ENCODE measurements at places on chromosomes 12 and 14.

- DNase-seq = no peak
Measured at GRCh38 chr12:75294336-75294735, 35.8 kb downstream of the CAPS2 start.

DNA sequence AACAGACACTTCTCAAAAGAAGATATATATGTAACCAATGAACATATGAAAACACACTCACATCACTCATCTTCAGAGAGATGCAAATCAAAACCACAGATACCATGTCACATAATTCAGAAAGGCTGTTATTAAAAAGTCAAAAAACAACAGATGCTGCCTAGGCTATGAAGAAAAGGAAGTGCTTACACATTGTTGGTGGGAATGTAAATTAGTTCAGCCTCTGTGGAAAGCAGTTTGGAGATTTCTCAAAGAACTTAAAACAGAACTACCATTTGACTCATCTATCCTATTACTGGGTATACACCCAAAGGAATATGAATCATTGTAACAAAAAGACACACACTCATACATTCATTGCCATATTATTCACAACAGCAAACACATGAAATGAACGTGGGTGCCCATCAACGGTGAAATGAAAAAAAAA lies 35.1 kb downstream of the EIF2S3B start:
- DNase-seq = no peak

GRCh38 chr14:36818794-36819384 lies 157.2 kb downstream of the PAX9 start:
- DNase-seq = no peak

GRCh38 chr12:18703911-18704310 lies 33.9 kb downstream of the PLCZ1 start:
- no peak for DNase-seq

DNA sequence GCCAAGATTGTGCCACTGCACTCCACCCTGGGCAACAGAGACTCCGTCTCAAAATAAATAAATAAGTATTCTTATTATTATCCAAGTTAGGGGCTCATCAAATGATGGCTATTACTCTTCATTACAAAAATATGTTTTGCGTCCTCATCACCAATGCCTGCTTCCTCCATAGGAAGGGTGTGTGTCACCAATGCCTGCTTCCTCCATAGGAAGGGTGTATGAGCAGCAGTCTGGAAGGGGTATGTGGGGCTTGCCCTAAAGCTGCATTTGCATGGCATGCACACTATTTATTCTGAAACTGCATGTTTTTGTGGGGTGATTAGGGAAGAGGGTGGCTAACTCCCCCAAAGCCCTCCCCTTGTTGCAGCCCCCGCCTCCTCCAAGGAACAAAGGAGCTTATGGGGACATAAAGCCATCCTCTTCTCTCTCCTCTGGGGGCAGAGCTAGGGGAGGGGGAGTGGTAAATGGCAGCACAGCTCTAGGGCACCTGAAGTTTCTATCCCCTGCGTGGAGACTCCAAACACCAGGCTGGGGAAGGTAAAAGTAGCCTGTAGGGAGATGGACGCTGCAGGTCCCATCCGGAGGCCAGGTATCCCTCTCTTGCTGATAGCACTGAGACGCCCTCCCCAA lies 1.3 kb downstream of the CAMKK2 start:
- DNase-seq = no peak

GRCh38 chr12:29041621-29042020 lies 107.5 kb upstream of the FAR2 start:
- no peak for DNase-seq

- DNase-seq = no peak
Measured at GRCh38 chr12:76201758-76202157, 117.3 kb upstream of the NAP1L1 start.

- DNase-seq = no peak
Measured at GRCh38 chr14:102708494-102708893, 68.8 kb upstream of the TRAF3 start.

GRCh38 chr14:33782923-33783322 lies 168.0 kb downstream of the EGLN3 start:
- DNase-seq = no peak

DNA sequence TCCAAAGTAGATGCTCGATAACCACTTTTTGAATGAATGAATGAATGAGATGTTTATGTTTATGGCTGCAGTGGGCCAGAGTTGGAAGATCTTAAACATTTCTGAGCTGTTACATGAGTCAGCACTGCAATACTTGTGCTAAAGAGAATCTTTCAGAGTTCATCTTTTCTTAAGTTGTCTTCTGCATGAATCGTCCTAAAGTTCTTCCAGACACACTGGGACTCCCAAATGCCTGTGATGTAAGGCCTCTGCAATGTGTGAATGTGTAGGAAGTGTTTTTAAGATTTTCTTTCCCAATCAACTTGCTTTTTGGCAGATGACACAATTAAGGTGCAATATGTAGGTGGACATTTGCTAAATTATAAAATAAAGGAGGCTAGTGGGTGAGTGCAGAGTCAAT lies 50.3 kb upstream of the TRIM9 start:
- DNase-seq = no peak

- DNase-seq = no peak
Measured at GRCh38 chr14:81246461-81247270, 25.9 kb upstream of the GTF2A1 start.

GRCh38 chr14:72027061-72027460 lies 94.8 kb downstream of the RGS6 start:
- no peak for DNase-seq

DNA sequence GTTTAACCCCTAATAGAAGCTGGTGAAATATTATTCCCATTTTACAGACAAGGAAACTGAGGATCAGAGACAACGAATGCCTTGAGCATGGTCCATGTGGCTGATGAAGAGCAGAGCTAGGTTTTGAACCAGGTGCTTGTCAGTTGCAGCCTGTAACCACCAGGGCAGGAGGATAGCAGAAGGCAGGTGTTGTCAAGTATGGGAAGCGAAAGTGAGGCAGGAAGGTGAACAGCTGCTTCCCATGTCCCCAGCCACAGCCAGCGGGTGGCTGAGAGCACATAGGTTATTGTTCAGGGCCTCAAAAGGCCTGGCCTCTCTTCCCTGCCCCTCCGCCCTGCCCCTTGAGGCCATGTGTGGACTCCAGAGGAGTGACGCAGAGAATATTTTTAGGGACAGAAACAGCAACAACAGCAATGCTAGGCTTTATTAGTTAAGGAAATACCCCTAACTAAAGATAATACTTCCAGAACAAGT lies 39.6 kb downstream of the IQSEC3 start:
- DNase-seq = no peak

DNA sequence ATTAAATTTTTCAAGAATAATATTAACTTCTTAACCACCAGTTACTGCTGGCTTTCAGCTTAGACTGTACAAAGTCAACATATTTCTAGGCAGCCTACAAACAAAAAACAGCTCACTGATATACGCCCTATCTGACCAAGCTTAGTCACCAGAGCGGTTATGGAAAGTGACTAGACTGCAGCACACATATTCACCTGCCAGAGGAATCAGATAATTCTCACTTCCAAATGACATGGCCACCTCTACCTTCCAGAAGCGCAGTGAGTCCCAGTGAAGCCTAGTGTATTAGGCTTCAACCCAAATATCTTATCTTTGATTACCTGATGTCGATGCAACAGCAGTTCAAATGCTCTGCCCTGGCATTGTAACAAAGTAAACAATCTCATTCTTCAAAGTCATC lies 8.5 kb downstream of the STXBP6 start:
- no peak for DNase-seq

DNA sequence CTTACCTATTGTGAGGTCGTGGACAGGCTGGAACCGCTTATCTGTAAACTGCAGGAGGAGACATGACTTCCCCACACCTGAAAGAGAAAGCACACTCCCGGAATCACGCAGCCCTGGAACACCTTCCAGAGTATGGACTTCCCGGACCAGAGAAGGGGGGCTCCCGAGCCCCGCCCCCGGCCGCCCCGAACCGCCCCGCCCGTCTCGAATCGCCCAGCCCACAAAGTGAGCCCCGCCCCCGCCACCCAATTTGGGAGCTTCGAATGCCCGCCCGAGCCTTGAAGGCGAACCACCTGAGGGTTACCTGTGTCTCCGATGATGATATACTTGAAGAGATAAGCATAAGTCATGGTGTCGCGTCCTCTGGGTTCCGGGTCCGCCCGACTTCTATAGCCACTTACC lies 235 bp downstream of the RAB2B start:
- peak; percentile 68 for DNase-seq

DNA sequence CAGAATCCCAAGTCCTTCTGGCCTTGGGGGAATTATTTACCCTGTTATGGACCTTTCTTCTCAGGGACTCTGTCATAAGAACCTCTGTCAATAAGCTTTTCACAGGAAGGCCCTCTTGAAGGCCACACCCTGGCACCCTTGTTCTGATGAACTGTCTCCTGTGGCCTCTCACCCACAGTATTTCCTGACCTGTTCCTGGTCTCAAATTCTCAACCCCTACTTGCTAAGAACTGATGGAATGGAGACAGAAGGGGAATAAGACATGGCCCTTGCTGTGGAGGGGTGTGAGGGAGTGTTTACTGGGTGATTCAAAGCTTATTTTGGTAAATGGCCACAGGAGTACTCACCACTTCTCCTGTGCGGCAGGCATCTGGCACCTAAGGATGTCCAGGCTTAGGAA lies 1082.9 kb downstream of the BCL11B start:
- DNase-seq = no peak

GRCh38 chr12:7144414-7145120 lies 14.4 kb downstream of the CLSTN3 start:
- DNase-seq = no peak

- no peak for DNase-seq
Measured at GRCh38 chr14:21347201-21347600, 36.6 kb downstream of the SUPT16H start.

- no peak for DNase-seq
Measured at GRCh38 chr14:71988939-71989338, 56.7 kb downstream of the RGS6 start.

- DNase-seq = no peak
Measured at GRCh38 chr14:99137913-99138571, 134.0 kb downstream of the BCL11B start.

DNA sequence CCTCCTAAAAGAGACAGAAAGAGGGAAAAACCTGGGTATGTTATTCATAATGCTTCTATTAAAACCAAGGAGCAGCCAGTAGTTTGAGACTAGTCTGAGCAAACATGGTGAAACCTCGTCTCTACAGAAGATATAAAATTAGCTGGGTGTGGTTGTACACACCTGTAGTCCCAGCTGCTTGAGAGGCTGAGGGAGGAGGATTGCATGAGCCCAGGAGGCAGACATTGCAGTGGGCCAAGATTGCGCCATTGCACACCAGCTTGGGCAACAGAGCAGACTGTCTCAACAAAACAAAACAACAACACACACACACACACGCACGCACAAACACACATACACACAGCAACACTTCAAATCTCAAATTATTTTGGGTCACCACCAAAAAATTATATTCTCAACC lies 27.8 kb downstream of the HECTD4 start:
- DNase-seq = no peak

DNA sequence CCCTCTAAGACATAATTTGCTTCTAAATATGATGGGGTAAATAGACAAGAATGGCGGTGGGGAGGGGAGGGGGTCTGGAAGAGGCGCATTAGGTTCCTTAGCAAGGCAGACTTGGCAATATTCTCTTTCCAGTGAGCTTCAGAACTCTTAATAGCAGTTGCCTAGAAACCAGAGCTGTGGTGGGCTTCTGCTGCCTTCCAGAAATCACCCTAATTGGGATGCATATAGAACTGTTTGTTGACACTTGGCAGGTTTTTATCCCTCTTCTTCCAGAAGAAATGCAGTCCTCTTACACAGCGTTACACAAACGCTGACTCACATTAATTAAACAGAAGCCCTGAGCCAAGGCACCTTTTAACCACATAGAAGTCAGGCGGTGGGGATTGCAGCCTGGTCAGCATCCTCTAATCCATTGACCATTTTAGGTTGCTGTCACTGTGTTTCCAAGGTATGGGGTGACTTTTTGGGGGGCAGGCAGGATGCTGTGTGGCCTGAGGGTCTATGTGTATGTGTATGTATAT lies 114.1 kb downstream of the CCDC60 start:
- no peak for DNase-seq

DNA sequence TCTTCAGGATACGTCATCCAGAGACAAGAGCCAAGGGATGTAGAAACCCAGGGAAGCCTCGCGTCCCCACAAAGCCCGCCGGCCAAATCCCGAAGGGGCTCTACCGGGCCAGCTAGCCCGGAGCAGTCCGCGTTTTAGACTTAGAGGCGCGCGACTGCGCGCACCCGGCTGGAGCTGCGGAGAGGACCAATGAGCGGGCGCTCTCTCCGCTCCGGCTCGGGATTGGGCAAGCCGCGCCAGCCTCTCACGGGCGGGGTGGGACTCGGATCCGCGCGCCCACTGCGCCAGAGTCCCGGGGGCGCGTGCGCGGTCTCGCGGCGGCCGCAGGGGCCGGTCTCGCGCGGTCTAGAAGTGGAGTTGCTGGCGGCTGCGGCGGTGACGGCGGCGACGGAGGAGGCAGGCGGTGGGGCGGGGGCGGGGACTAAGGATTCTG lies 241 bp upstream of the PALS1 start:
- peak; percentile 82 for DNase-seq

DNA sequence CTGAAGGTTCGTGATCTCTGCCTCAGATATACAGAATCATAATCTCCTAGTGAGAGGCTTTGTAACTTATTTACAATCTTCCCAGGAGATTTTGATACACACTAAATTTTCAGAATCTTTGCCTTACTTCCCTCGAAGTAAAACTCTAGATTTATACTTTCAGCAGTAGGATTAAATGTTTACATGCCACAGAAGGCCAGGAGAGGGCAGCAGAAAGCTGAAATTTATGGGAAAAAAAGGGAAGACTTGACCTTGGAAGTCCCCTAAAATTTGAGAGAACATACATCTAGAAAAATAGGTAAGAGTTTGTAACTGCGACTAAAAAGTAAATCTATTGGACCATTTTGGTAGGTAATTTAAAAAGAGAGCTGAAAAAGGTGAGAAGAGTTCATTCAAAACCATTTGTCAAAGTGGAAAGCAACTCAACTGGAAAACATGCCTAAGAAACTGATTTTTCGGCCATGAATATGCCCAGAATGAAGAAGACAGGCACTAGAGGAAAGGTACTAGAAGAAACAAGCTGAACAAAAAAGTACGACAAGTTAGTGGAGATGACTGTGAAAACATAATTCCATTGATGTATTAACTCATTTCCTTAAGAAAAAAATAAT lies 242.0 kb upstream of the MDGA2 start:
- DNase-seq = no peak

DNA sequence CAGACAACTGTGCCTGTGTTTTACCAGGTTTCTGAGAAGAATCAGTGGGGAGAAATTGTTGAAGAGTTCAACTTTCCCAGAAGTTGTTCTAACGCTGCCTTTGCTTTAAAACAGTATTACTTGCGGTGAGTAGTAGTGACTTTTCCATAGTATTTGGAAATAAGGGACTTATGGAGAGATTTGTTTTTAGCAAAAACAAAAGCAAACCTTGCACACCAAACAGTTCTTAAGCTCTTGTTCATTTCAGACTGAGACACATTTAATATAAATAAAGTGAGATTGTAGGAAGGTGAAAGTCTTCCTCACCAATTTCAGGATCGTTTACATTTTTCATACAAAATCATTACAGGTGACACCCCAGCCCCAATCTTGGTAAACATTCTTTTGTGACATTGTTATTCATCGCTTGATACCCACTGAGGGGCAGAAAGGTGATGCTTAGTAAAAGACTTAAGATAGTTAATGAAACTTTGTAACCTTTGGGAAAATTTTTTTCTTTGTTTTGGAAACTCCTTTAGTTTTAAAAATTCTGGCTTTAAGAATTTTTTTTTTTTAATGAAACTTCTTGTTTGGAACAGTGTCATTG lies 1.8 kb downstream of the ARID2 start:
- DNase-seq = no peak

- no peak for DNase-seq
Measured at GRCh38 chr12:58387199-58387598, 445.8 kb downstream of the ATP23 start.

Data from stimulated activated CD8-positive, alpha-beta memory T cell treated with anti-CD3 and anti-CD28 coated beads, Interleukin-7, amount 100 ng/mL, for 24 hours (primary cell).